Sciatic nerve (tissue), 2 donors: ENCODE measurements at places on chromosomes 6 and 20. TPM values are rescaled to one million over a fixed set of nuclear protein-coding genes. Genes with fewer than 3 reads are reported as not detected.
A peak's percentile ranks its signal among the peaks of the same experiment; 100 is the strongest.

The TLDC2 gene
- 0.31 TPM for total RNA-seq

DNA sequence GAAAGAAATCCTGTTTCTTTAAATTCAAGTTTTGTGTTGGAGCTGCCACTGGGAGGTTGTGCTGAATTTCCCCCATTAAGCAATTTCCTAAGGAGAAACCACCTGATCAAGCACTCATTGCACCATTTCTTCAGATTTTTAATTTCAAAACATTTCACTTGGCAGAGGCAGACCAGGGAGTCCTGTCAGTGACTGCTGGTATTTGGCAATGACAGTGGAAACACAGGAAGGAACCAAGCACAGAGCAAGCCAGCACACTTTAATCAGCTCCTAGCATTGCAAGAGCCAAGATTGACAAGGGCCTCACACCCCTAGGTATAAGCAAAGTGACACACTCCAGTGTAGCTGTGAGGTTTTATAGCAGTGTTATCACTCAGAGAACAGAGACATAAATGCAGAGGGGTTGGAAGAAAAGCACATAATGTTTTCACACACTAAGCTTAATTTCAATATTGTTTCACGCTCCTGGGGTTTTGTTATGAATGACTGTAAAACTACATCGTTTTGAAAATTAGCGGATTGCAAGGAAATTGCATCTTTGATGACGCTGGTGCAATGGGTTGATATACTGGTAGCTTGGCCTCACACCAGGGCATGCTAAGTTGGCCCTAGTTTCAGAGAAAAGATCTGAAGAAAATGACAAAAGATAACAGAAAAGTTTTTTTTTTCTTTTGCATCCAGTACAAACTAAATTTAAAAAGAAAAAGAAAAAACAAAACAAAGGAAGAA, 768.4 kb downstream of the TFAP2A start:
- no peak for DNase-seq

The NCOA7 gene
- 69.0 TPM for total RNA-seq

DNA sequence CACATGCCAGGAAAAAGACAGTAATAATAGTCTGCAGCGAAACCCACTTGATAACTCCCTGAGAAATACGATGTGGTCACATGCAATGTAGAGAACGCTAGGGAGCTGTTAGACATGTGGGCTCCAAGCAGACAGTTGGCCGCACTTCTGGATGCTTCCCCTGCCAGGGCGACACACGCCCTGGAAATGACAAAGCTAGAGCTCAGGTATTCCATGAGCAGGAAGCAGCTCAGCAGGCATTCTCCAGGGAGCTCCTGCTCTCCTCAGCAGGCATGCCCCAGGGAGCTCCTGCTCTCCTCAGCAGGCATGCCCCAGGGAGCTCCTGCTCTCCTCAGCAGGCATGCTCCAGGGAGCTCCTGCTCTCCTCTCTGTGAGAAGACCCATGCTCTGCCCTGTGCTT, 52.4 kb upstream of the NXT1 start:
- no peak for DNase-seq

GRCh38 chr20:48092596-48093280, 307.5 kb upstream of the SULF2 start:
- no peak for DNase-seq

The SPDEF gene
- total RNA-seq: not detected

The GPR6 gene
- total RNA-seq: not detected

DNA sequence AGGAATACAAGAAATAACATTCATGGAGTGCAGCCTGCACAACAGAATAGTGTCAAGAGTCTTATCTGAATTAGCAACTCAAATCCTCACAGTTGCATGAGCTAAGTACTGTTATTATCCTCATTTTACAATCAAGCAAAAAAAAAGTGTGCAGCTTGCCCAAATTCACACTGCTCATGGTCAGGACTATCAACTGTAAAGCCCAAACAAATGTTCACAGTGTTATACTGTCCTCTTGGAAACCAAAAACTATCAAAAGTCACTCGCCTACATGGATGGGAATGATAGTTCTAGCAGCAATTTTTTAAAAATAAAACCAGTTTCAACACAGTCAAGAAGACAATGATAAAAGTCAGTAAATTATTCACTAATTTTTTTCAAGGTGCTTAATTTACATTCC, 114.6 kb upstream of the HSF2 start:
- DNase-seq: no peak

GRCh38 chr6:169233181-169233580, 20.5 kb downstream of the THBS2 start:
- peak; percentile 55 for DNase-seq
